SJSA1 (cell line): ENCODE measurements at places on chromosomes 16 and 17. TPM values are rescaled to one million over a fixed set of nuclear protein-coding genes. Genes with fewer than 3 reads are reported as not detected.

RNF222 gene
- total RNA-seq = not detected in 2 replicates

GRCh38 chr17:2847381-2848333 is 51.4 kb downstream of the RAP1GAP2 start:
- DNase-seq = no peak

- no peak for DNase-seq
Measured at GRCh38 chr16:54055864-54056263, 230.7 kb downstream of the IRX3 start.

DNA sequence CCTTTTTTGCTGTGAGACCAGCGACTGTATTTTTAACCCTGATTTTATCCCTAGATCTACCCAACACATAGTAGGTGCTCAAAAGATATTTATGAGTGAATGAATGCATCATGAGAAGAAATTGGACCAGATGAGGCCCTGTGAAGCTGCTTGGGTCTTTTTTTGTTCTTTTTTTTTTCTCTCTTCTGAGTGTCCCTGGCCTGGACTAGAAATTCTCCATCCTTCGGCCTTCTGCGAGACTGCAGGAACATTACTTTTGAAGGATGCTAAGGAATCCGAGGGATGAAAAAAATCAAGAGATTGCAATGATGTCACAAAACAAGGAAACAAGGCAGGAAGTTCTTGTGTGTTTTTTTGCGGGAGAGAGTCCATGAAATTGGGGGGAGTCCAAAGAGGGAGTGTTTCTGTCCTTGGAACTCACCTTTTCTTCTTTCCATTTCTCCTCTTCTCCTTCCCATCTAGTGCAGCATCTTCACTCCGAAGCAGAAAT is 560 bp upstream of the RUSF1 start:
- no peak for DNase-seq

GRCh38 chr17:15973834-15974233 is 25.7 kb downstream of the ZSWIM7 start:
- no peak for DNase-seq

DNA sequence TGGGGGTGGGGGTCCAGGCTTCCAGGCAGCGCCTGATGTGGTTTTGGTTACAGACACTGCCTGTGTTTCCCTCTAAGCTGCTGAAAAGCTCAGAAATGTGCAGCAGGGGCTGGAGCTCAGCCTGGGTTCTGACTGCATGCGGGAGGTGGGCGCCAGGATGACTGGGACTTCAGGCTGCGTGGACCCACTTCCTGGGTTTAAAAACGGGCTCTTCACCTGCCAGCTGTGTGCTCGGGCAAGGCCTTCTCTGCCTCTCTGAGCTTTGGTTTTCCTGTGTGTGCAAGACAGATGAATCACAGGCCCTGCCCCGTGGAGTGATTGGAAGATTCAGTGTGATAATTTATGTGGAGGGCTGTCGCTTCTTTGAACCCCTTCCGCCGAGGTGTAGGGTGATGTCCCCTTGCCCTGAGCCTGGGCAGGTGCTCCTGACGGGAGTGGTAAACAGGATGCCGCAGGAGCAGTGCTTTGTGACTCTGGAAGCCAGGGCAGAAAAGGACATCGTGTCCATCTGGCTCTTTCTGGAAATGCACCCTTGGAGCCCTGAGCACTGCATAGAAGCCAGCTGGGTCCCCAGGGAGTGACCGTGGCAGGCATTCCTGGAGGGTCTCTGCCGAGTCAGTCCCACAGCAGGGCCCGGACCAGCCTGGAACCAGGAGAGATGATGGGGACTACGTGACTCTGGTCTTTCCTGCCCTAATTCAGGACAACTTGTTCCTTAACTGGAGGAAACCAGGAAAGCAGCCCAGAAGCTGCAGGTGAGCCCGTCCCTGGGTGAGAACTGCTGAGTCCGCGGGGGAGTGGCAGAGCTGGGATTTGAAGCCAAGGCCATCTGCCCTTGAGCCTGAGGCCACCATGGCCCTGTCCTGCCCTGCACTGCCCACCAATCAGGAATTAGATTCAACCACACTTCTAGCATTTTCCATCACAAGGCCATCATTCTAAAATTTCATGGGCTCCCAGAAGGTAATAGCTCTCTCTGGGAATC is 28.5 kb upstream of the SLC7A5 start:
- DNase-seq = no peak

- DNase-seq = peak; percentile 83
Measured at GRCh38 chr16:2927010-2927646, 15.4 kb downstream of the FLYWCH1 start.

DNA sequence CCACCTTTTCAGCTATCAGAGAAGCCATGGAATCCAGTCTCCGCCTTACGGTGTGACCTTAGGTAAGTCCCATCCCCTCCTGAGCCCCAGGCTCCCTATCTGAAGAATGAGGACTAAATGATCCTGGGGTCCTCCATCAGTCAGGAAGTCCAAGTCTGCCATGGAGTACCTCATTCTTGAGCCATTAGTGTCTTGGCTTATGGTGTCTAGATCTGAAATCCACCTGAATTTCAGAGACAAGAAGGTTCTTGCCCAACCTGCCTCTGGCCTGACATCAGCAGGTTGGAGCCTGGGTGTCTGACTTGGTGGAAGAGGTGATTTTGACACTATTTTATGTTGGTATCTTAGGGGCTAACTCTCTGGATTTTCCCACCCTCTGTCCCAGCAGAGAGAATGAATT is 47.1 kb downstream of the CNGB1 start:
- DNase-seq = no peak
